ENCODE measurements at places on chromosomes 7 and 10.

DNA sequence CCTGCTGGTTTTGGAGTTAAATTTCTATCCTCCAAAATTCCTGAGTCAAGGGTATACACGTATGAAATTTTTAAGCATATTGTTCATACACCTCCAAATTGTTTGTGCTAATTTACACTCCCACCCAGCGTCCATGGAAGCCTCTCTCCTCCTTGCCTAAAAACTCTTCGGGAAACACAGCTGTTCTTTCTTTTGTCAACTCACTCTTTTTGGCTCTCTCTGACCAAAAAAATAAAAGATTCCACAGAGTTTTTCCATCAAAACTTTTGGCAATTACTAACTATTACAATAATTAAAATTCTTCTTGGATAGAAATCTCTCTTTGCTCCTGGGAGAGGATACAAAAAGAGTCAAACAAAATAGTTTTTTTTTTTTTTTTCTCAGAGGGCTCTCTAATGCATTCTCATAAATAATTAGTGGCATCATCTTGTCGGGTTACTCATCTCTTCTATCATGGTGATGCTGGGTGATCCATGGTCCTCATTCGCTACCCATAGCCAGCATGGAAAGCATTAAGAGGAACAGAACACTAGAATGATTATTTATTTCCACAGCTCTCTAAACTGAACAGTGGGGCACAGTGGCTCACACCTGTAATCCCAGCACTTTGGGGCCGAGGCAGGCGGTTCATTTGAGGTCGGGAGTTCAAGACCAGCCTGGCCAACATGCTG lies 310.7 kb downstream of the SFMBT2 start:
- no peak for DNase-seq

GRCh38 chr7:45162311-45162845 lies 4.8 kb downstream of the RAMP3 start:
- no peak for DNase-seq

- DNase-seq: no peak
Measured at GRCh38 chr7:95322854-95323253, 1.5 kb downstream of the PON1 start.

DNA sequence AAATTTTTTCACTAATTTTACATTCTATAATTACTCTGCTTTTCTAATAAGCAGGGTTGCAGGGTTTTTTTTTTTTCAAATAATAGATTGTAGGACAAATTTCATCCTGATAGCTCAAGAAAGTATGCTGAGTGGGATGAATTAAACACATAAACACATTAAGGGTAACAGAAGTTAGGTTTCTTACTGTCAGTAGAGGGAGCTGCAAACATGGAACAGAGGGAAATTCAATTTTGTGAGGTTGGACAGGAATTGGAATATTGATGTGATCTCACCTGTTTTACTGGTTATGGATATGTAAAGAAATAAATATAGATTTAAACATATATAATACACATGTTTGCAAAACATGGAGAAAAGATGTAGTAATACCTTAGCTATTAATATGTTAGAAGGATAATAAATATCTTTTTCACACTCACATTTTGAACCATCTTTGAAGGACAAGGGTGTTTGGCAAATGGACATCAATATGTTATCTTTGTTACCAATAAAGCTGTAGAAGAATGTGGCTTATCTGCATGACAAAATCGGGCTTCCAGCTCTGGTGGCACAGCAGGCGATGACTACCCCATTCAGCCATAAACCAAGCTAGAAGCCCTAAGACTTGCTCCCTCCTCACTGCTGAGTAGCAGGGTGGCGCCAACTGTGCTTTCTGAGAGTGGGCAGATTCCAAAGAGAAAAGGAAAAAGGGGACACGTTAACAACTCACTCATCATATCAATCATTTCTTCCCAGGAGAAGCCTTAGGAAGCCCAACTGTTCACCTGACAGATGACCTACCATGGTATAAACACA lies 1257.4 kb downstream of the GATA3 start:
- DNase-seq: no peak

GRCh38 chr7:124480036-124480820 lies 285.4 kb downstream of the GPR37 start:
- no peak for DNase-seq

- DNase-seq: no peak
Measured at GRCh38 chr10:60388709-60389301, 870 bp downstream of the ANK3 start.
